ENCODE measurements at places on chromosomes 1 and 21. TPM values are rescaled to one million over a fixed set of nuclear protein-coding genes. Genes with fewer than 3 reads are reported as not detected.

- H3K27ac ChIP-seq = no peak overlapping the region
- no peaks in the 10 kb centered on the region for H3K36me3 ChIP-seq
- H3K4me3 ChIP-seq = no peak overlapping the region
Measured at GRCh38 chr21:38114717-38115333, 142.0 kb upstream of the KCNJ15 start.

DNA sequence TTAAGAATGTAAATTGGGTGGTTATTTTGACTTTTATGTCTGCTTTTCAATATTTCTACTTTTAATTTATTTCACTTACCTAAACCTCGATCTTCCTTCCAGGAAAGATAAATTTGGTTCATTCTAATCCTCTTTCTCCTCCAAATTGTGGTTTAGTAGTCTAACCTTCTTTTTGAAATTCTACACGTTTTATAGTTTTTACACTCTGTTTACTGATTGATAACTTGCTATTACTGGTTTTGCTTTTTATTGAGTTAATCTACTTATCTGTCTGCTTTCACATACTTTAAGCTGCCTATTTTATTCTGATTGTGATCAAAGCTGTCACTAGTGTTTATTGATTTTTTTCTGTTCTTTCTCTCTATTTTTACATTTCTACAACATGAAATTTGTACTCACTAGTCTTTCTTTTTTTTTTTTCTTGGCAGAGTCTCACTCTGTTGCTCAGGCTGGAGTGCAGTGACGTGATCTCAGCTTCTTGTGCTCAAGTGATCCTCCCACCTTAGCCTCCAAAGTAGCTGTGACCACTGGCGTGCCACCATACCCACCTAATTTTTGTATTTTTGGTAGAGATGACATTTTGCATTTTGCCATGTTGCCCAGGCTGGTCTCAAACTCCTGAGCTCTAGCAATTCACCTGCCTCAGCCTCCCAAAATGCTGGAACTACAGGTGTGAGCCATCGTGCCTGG lies 27.9 kb upstream of the ERRFI1 start:
- DNase-seq = no peak
- no peak overlapping the region for H3K4me3 ChIP-seq
- H3K36me3 ChIP-seq = no peaks in the 10 kb centered on the region
- H3K27me3 ChIP-seq = peaks cover 2% of the 10 kb centered on the region
- H3K27ac ChIP-seq = no peak overlapping the region
- H3K4me1 ChIP-seq = no peaks in the 10 kb centered on the region

GRCh38 chr1:99672530-99673213 lies 26.8 kb downstream of the PALMD start:
- H3K4me1 ChIP-seq = no peaks in the 10 kb centered on the region
- H3K4me3 ChIP-seq = no peak overlapping the region
- no peak overlapping the region for H3K27ac ChIP-seq
- DNase-seq = no peak

- no peaks in the 10 kb centered on the region for H3K27me3 ChIP-seq
- DNase-seq = no peak
- H3K27ac ChIP-seq = no peak overlapping the region
- no peaks in the 10 kb centered on the region for H3K4me1 ChIP-seq
Measured at GRCh38 chr1:36890776-36891175, 143.5 kb downstream of the GRIK3 start.

Gene CFH
- 0.17 TPM for total RNA-seq

DNA sequence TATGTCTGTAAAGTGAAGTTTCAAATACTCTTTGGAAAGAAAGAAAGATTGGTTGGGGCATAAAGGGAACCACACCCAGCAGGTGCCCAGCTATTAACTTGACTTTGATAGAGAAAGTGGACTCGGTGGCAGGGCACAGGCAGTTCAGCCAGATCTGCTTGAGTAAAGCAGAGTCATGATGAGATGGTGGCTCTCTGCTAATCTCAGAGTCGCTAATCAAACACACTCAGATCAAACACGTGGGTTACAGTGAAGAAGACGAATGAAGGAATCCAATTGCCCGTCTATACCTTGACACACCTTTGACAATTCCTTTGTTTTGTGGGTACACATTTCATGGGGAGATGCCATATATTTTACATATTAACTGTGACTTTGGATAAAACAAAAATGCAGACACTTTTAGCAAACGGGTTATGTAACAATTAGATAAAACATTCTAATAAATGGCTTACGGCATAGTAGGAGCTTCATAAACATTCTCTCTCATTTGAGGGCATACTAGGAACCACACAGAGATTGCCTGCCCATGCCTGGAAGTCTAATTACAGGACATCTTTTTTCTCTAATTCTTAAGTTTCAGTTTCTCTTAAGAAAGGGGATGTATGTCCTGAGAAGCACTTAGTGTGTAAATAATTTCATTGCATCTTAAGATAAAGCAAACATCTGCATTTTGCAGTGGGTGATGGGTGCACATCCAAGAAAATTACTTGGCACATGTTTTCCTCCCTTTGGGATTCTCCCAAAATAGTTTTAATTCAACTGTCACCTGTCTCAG lies 7.2 kb downstream of the CBR1 start:
- H3K4me1 ChIP-seq = peaks cover 3% of the 10 kb centered on the region
- no peak for DNase-seq
- H3K4me3 ChIP-seq = no peak overlapping the region

Gene SELENBP1
- not detected for total RNA-seq

DNA sequence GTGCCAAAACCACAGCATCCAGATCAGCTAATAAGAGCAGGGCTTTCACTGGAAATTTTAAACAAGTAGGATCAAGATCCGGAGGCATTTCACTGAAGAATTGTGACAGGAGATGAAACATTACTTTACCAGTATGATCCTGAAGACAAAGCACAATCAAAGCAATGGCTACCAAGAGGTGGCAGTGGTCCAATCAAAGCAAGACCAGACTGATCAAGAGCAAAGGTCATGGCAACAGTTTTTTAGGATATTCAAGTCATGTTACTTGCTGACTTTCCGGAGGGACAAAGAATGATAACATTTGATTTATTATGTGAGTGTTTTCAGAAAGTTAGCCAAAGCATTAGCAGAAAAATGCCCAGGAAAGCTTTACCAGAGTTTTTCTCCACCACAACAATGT lies 8.2 kb downstream of the ZSWIM5 start:
- no peak overlapping the region for H3K4me3 ChIP-seq
- H3K27ac ChIP-seq = no peak overlapping the region
- H3K27me3 ChIP-seq = peaks cover 10% of the 10 kb centered on the region
- H3K4me1 ChIP-seq = no peaks in the 10 kb centered on the region
- no peaks in the 10 kb centered on the region for H3K36me3 ChIP-seq
- DNase-seq = no peak

DNA sequence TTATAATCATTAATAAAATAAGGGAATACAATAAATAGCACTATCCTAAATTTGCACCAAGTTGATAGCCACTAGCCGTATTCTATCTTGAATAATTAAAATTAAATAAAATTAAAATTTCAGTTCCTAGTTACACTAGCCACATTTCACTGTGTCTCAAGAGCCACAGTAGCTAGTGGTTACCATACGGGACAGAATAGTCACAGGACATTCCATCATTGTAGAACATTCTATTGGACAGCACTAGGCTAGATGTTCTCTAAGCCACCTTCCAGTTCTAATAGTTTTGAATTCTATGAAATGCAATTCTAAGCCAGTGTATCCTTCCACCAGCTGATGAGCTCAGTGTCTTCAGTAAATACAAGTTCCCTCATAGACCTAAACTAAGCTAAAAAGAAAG lies 71.1 kb upstream of the GOLT1A start:
- H3K4me3 ChIP-seq = no peak overlapping the region
- no peak for DNase-seq
- peaks cover 13% of the 10 kb centered on the region for H3K4me1 ChIP-seq
- no peaks in the 10 kb centered on the region for H3K36me3 ChIP-seq
- H3K27ac ChIP-seq = no peak overlapping the region
